Stimulated activated CD8-positive, alpha-beta memory T cell treated with anti-CD3 and anti-CD28 coated beads, Interleukin-15, amount 100 ng/mL, for 24 hours (primary cell): ENCODE measurements at places on chromosomes 2 and 18.

- DNase-seq, result no peak
These were observed 174.2 kb downstream of the MIB1 start for GRCh38 chr18:21914739-21915319.

- DNase-seq, result no peak
These were observed 33.5 kb downstream of the AOX1 start for GRCh38 chr2:200619279-200619678.

DNA sequence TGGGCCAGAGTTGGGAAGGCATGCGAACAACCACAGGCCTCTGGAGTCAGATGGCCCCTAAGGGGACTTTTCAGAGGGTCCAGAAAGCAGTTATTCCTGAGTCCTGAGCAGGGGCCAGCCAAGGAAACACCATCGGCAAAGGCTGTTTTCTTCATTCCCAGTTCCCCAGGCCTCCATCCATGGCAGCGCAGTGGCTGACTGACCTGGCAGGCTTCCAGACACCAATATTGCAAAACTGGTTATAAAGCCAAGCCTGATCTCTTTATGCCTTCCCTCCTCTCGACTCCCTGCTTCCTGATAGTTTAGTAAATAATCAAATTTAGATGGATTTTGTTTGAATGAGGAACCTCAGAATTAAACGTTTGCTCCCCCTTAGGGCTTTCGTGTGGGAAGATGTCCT, 133.4 kb upstream of the ITGA6 start:
- no peak for DNase-seq

- DNase-seq, result no peak
These were observed 396.8 kb upstream of the ID2 start for GRCh38 chr2:8285081-8285480.

DNA sequence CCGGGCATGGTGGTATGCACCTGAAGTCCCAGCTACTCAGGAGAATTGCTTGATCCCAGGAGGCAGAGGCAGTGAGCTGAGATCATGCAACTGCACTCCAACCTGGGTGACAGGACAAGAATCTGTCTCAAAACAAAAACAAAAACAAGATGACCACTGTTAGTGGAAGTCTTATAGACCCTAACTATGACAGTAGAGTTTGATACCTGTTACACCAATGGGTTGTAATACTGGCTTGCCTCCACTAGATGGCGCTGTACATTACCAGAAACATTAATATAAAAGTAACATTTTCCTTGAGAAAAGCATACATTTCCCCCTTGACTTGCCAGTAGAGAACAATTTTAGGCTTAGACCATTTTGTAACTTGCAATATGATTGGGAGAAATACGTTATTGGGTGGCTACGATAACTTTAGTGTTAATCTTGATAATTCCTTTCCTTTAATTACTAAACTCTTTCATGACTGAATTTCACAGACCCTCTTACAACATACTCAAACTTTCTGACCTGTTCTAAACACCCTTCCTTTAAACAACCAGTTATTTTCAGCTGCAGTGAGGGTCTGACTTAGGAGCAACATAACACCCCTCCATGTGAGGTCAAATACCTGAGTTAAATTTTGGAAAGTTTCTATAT, 19.5 kb downstream of the SLC25A52 start:
- no peak for DNase-seq

DNA sequence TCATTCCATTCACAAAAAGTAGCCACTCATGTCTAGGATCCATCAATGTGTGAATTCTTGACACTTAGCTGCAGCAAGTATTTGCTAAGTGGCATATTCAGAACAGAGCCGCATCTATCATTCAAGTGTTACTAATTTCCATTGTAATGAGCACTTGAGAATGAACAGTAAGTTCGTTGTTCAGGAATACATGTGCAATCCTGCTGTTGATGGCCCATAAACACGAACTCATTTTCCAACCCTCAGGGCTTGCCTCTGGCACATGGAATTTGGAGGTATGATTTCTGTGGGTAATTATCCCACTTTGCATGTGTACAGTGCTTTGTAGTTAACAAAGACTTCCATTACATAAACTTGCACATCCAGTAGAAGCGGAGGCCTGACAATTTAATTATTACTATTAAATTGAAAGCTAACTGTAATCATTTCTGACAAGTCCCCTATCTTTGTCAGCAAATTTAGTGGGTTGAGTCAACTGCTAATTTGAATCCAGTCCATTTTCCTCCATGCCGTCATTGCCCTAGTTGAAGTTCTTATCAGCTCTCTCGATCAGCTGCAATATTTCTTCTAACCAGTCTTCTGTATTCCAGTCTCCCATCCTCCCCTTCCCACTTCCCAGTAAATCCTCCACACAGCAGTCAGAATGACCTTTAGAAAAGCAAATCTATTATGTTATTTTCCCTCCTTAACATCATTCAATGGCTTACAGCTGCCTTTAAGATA, 116.0 kb upstream of the AQP4 start:
- no peak for DNase-seq

GRCh38 chr2:25939257-25939668, 43.0 kb downstream of the KIF3C start:
- DNase-seq, result no peak

GRCh38 chr18:55237660-55238059, 278.4 kb upstream of the CCDC68 start:
- DNase-seq, result no peak

GRCh38 chr18:38367473-38367872, 801.9 kb upstream of the CELF4 start:
- no peak for DNase-seq

DNA sequence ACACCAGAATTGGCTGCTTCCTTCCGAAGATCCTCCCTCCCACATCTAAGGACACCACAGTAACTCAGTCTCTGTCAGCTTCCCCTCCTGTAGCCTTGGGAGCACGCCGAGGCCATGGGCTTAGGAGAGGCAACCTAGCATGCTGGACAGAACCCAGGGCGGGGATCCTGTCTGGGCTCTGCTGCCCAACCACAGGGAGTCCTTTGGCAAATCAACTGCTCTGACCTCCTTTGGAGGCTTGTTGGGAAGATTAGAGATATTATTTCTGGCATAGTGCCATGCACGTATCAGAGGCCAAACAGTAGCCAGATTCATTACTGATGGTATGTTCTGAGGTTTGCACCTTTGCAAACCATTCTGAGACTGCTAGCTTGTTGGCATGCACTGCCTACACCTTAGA, 262.7 kb upstream of the EPAS1 start:
- no peak for DNase-seq

- DNase-seq, result no peak
These were observed 584.6 kb upstream of the KLHL29 start for GRCh38 chr2:22800412-22800811.

- DNase-seq, result no peak
These were observed 184.9 kb downstream of the UBE2E3 start for GRCh38 chr2:181165199-181165868.

- DNase-seq, result no peak
These were observed 314.5 kb downstream of the NCKAP5 start for GRCh38 chr2:133253793-133254192.

- no peak for DNase-seq
These were observed 111.5 kb upstream of the SH3BP4 start for GRCh38 chr2:234840336-234840735.

GRCh38 chr2:96860065-96861029, 2.5 kb upstream of the ANKRD39 start:
- no peak for DNase-seq

GRCh38 chr2:102826904-102827303, 65.1 kb downstream of the TMEM182 start:
- DNase-seq, result no peak

DNA sequence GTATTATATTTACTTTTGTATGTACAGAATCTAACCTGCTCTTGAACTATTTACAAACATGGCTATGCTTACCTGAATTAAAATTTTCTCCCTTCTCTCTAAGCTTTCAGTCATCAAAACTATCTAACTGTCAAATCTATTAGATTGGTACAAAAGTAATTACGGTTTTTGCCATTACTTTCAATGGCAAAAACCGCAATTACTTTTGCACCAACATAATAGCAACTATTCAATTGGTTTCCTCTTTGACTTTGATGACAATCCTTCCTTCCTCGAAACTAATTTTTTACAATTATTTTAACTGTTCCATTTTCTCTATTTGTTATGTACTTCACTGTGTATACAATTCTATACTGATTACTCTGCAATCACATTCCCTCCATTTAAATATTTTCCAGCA, 1019.4 kb upstream of the CDH2 start:
- DNase-seq, result no peak

DNA sequence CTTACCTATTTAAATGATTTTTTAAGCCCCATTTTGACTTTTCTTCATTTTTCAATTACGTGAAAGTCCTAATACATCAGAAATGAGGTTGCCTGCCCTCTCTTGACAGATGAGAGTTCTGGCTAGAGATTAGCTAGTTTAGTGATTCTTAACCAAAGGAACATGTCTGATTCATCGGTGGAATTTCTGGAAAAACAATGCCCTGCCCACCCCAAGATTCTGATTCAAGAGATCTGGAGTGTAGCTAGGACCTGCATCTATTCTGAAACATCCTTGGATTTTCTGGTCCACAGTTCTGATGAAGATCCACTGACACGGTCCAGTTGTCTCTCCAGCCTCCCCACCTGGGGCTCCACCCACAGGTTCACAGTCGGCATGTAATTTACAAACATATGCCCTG, 111.2 kb downstream of the KLF7 start:
- no peak for DNase-seq

DNA sequence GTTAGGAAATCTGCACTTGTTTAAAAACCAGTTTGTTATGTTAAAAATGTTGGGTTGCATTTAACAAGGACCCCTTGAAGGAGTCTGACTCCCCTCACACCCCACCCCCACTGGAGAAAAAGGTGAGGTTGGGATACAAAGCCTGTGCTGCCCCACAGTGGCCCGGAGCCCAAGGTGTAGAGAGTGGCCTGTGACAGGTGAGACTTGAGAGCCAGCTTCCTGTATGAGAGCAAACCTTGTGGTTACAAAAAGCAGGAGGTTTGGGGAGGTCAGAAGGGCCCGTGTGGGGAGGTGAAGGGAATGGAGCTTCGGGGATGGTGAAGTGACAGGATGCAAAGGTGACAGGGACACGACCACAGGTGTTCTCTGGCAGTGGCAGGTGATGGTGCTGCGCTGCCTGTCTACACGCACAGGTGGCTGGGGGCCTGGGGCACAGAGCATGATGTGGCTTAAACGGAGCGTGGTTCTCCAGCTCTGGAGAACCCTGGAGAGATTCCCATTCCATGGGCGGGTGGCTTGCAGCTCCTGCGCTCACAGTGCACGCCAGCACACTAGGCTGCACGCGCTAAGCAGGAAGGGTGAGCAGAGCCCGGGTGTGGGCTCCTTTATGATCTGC, 29.0 kb downstream of the IMPA2 start:
- no peak for DNase-seq

GRCh38 chr2:42795841-42796301, 3.5 kb upstream of the HAAO start:
- no peak for DNase-seq

DNA sequence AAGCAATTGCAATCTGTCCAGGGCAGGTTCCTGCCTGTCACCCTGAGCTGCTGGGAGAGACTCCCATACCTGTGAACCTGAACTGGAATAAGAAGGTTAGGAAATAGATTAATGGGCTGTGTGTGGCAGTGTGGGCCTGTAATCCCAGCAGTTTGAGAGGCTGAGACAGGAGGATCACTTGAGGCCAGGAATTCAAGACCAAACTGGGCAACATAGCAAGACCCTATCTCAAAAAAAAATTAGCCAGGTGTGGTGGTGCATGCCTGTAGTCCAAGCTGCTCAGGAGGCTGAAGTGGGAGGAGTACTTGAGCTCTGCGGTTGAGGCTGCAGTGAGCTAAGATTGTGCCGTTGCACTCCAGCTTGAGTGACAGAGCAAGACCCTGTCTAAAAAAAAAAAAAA, 127.7 kb upstream of the DSEL start:
- DNase-seq, result no peak

DNA sequence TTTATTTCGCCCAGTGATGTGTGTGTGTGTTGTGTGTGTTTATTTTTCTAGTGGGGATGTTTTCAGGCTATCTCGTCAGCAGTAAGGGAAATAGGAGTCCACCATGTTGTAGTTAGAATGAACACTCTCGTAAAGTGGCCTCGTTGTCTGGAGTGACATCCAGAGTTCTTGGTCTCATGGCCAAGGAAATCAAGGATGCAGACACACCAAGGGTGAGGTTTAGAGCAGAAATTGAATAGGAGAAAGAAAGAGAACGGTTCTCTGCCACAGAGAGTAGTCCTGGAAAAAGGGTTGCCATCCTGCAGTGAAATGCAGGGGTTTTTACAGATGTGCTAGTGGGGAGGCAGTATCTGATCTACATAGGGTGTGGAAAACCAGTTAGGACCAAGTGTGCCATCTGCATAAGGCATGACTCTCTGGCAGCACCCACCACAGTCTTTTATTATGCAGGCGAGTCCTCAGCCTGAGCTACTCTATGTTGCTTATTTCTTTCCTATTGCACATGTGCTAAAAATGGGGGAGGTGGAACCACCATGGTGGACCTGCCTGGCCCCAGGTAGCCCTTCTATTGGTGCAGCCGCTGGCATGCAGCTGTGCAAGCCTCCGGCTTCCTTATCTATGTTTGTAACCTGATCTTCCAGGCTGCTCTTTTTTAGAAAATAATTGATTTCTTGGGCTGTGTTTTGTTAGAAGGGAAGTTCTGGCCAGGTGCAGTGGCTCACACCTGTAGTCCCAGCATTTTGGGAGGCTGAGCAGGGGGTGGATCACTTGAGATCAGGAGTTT, 23.2 kb downstream of the RALB start:
- DNase-seq, result no peak

DNA sequence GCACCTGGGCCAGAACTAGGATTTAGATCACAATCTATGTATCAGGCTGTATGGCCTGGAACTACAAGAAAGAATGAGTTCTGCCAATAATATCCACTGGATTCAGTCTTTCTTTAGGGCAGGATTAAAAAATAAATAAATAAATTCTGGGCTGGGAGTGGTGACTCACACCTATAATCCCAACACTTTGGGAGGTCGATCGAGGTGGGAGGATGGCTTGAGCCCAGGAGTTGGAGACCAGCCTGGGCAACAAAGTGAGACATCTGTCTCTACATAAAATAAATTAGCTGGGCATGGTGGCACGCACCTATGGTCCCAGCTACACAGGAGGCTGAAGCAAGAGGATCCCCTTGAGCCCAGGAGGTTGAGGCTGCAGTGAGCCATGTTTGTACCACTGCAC, 8.1 kb downstream of the AMMECR1L start:
- DNase-seq, result no peak

DNA sequence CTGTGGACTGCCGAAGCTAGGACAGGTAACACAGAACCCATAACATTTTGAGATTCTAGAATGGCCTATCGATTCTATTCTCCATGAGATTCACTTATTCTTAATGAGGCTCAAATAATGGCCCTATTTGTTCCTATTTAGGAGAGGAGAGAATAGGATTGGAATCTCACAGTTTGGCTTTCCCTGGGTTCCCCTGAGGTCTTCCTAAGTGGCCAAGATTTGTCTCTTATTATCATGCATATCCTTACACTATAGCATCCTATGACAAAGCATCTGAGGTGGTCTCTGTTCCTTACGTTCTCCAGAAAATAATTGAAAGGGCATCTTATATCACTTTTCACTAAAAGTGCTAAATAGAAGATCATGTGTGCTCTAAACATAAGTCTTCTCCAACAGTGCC, 9.5 kb downstream of the WDPCP start:
- DNase-seq, result no peak
